ENCODE measurements at places on chromosomes 5 and 9.
A peak's percentile ranks its signal among the peaks of the same experiment; 100 is the strongest.

GRCh38 chr9:130895038-130895437, 1.6 kb downstream of the QRFP start:
- DNase-seq: no peak

GRCh38 chr9:72599874-72600534, 78.6 kb downstream of the TMC1 start:
- DNase-seq: no peak

GRCh38 chr5:17477573-17478265, 20.3 kb upstream of the TAF11L2 start:
- no peak for DNase-seq

GRCh38 chr5:95262933-95263660, 21.8 kb downstream of the MCTP1 start:
- no peak for DNase-seq

DNA sequence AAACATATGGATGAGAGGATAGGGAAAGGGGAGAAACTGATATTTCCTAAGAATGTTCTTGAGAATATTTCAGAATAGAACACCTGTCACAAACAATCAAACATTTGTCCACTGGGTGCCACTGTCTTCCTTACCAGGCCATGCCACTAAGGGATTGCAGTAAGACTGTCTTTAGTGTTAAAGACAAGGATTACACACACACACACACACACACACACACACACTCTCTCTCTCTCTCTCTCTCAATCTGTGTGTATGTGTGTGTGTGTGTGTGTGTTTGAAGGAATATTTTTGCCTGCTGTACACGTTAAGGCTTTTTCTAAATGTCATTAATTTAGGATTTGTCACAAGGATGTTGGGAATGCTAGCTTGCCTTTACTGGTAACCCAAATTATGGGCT, 54.4 kb downstream of the CCDC192 start:
- no peak for DNase-seq

GRCh38 chr5:142722146-142722545, 36.3 kb upstream of the FGF1 start:
- peak; percentile 39 for DNase-seq

GRCh38 chr5:178668579-178668978, 41.7 kb upstream of the CLK4 start:
- no peak for DNase-seq

- DNase-seq: no peak
Observed at GRCh38 chr5:59136549-59136948, 553.7 kb downstream of the RAB3C start.

GRCh38 chr9:136578915-136579649, 33.2 kb upstream of the NOTCH1 start:
- DNase-seq: peak; percentile 61

DNA sequence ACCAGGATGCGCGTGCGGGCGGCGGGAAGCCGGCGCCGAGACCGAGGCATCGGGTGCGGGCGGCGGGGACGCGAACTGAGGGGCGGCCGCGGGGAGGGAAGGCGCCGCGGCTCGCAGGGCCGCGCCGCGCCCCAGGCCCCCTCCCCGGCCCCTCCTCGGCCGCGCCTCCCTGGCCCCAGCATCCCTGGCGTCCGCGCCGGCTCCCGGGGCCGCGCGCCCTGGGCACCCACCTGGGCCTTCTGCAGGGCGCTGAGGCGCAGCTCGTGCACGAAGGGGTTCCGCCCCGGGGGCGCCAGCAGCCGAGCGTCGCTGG, 324 bp downstream of the LPCAT1 start:
- DNase-seq: no peak

DNA sequence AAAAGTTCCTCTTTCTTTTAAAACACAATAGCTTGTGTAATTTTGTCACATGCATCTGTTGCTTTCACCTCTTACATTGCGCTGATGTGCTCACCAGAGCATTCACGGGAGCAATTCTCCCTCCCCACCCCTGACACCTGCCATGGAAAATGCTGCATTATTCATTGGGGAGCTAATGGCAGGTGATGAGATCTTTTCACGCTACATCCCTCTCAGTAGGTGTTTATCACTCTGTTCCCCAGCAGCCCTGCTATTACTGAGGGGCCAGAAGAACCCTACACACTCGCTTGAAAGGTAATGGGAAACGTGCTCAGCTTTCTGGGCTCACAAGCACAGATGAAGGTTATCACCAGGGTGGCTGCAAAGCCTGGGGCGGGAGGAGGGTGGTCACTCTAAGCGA, 398.0 kb downstream of the PSAT1 start:
- DNase-seq: no peak

DNA sequence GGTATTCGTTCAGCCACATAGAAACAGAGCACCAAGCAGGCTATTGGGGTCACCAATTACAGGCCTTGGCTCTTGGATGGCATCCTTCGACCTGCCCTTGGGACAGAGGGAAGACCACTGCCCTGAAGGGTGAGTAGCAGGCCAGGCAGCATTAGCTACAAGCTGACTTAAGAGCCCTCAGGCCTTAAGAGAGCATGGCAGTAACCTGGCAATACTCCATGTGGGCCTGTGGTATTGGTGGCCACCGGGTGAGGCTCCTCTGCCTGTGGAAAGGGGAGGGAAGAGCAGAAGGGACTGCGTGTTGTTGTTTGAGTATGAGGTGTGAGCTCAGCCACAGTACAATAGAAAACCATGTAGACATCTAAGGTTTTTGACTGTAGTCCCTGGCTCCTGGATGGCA, 170.6 kb downstream of the MCTP1 start:
- no peak for DNase-seq

DNA sequence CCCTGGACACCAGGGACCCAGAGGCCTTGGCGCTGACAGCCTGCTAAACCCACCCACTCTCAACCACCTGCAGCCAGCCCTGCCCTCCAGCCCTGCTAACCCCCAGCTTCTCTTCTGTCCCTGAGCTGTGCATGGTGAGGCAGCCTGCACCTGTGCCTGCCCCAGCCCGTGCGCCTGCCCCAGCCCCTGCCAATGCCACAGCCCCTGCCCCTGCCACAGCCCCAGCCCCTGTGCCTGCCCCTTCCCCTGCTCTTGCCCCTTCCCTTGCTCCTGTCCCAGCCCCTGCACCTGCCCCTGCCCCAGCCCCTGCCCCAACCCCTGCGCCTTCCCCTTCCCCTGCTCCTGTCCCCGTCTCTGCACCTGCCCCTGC, 43.3 kb upstream of the IRX4 start:
- peak; percentile 84 for DNase-seq

DNA sequence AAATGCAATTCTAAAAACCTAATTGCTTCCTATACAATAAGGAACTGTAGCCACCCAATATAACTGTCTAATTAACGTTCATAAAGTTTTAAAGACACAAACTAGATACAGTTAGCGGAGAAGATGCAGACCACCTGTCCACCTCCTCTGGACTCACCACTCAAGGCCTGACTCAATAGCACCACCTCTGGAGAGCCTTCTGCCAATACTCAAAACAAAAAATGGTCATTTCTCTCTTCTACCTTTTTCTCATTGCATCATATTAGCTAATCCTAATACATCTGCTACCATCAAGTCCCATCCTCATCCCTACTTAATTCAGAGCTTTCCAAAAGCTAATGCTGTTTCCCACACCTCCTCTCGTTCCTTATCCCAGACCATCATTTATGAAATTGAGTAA, 159.9 kb downstream of the MLLT3 start:
- DNase-seq: no peak

- DNase-seq: no peak
Observed at GRCh38 chr9:2755285-2755684, 38.0 kb downstream of the KCNV2 start.

DNA sequence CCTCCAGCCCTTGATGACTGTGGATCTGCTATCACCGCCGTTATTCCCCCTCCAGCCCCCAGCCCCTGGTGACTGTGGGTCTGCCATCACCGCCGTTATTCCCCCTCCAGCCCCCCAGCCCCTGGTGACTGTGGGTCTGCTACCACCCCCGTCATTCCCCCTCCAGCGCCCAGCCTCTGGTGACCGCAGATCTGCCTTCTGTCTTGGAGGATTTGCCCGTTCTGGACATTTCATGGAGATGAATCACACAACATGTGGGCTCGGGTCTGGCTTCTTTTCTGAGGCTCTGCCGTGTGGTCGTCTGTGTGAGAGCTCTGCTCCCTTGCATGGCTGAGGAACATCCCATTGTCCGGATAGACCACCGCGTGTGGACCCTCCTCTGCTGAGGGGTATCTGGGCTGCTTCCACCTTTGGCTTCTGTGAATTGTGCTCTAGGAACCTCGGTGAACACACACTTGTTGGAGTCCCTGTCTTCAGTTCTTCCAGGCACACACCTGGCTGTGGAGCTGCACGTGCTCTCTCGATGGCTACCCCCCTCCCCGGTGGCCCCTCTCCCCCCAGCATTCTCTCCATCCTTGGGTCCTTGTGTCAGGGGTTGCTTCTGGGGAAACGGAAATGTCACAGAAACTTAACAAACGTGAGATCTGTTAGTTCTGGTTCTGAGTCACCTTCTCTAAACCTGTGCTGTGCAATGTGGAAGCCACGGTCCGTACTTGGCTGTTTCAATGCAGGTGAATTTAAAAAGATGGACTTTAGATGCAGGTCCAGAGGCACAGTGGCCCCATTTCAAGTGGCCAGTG, 105.3 kb upstream of the COL5A1 start:
- DNase-seq: no peak

- peak; percentile 31 for DNase-seq
Observed at GRCh38 chr9:15642369-15642962, 89.6 kb downstream of the CCDC171 start.

DNA sequence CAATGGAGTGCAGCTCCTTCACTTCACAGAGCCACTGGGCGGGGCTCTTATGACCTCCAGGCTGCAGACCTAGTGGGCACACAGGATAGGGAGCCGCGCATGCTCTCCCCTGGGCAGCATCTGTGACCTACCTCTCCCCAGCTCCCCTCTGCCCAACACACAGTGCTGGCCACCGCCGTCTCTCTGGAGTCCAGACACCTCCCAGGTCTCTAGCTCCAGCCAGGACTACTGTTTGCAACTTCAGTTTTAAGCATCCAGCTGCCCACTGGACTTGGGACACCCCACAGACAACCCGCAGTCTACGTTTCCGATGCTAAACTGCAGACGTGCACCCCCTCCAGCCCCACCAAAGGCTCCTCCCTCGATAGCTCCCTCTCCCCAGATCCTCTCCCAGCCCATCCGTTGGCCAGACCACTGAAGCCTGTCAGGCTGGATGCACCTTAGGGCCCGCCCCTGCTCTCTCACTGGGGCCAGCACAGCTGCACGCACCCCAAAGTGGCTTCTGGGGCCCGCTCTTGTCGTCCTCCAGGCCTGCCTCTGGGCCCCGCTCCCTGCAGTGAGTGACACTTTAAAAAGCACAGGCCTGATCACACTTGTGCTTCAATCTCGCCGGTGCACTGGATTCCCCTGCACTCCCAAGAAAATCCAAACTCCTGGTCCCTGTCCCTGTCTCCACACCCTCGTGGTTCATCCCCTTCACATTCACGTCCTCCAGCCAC, 11.3 kb downstream of the FLT4 start:
- DNase-seq: no peak

DNA sequence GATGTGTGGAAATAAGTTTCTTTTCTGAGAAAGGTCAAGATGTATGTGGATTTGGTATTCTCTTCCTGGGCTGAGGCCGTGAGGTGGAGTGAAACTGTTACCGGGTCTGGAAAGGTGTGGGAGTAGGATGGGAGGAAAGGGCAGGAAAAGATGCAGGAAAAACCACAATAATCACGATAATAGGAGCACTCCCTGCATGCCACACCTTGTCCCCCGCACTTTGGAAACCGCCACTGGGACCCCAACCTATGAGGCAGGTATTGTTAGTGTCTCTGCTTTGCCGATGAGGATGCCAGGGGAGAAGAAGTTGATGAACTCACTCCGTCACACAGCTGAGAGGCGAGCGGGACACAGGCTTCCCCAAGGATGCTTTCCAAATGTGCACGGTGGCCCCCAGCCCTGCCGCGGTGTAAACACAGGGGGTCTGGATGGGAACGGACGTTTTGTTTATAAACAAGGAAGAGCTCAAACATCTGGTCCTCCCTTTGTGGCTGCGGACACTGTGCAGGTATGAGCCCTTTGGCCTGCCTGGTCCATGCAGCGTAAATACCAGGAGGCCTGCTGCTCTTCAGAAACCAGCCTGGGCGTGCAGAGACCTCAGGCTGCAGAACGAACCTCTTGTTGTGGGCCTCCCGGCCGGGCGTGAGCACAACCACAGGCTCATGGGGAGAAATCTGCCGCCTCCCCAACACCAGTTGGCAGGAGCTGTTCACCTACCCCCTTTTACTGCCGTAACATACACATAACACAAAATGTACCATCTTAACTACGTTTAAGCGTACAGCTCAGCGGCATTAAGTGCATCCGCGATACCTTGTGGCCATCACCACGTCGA, 126.7 kb downstream of the COL23A1 start:
- DNase-seq: no peak

- DNase-seq: no peak
Observed at GRCh38 chr5:93580063-93580926, 724 bp downstream of the NR2F1-AS1 start.

DNA sequence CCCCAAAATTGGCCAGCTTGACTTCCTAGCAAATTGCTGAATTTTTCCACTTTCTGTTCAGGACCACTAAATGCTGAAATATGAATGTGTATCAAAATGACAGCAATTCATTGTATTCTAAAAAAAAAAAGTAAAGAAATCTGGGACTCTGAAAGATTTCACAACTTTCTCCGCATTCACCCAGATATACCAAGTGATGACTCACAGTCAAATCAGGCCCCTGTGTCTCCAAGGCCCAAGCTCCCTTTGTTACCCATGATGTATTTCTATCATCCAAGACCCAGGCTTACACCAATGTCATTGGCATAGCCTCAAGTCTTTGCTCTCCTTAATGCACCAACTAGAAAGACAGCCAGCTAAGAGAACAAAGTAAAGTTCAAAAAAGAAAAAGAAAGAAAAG, 493.9 kb downstream of the NTRK2 start:
- DNase-seq: no peak

- DNase-seq: peak; percentile 65
Observed at GRCh38 chr5:65722575-65723403, 784 bp downstream of the NLN start.

- peak; percentile 83 for DNase-seq
Observed at GRCh38 chr9:134678206-134678605, 36.6 kb downstream of the COL5A1 start.

DNA sequence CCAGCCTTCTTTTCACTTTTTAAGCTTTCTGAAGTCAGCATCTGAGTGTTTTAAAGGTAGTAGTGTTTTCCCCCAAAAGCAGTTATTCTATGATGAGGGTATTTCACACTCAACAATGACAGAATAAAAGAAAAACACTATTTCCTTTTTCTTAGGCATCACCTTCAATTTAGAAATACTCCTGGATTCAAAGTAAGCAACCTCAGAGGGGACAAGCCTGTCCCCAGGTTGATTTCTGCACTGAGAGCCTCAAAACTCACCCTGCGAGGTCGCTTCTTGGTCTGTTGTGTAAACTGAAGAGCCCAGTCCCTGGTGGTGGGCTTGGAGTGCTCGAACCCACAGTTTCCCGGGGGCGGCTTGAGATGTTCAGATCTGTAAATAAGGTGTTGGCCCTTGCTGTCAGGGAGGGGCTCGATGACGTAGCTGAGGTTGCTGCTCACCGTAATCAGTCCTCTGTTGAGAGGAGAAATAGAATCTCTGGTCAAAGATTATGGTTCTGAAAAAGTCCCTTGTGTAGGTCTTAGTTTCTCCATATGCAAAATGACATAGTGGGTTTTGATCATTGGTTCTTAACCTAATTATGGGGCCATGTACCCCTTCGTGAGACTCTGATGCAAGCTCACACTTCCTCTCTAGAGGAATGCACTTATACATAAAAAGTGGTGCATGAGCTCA, 55.9 kb downstream of the ADAM19 start:
- DNase-seq: no peak

GRCh38 chr5:36689225-36689624, 82.8 kb downstream of the SLC1A3 start:
- DNase-seq: no peak

- DNase-seq: peak; percentile 64
Observed at GRCh38 chr5:170420806-170421412, 31.7 kb upstream of the KCNMB1 start.

Measured in RPMI8226 (cell line).